ENCODE measurements at places on chromosomes 11 and 22. TPM values are rescaled to one million over a fixed set of nuclear protein-coding genes. Genes with fewer than 3 reads are reported as not detected.

DNA sequence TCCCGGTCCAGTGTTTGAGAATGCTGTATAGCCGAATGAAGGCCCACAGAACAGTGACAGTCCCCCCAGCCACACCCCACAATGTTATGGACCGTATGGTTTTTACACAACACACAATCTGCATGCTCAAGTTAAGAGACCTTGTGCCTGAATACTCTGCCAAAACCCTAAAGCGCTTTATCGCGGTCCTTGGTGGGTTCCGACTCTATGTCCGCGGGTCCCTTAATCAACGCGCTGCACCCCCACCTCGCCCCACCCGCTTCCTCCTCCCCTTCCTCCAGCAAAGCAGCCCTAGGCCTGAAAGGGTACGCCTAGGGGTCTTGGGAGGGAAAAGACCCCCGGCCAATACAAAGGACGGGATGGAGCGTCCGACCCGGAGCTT is 442 bp downstream of the COPB1 start:
- H3K36me3 ChIP-seq: no peaks in the 10 kb centered on the region
- H3K27me3 ChIP-seq: no peaks in the 10 kb centered on the region
- peak overlapping the region; percentile 71 for H3K4me3 ChIP-seq
- DNase-seq: peak; percentile 21
- peak overlapping the region; percentile 89 for H3K27ac ChIP-seq

DNA sequence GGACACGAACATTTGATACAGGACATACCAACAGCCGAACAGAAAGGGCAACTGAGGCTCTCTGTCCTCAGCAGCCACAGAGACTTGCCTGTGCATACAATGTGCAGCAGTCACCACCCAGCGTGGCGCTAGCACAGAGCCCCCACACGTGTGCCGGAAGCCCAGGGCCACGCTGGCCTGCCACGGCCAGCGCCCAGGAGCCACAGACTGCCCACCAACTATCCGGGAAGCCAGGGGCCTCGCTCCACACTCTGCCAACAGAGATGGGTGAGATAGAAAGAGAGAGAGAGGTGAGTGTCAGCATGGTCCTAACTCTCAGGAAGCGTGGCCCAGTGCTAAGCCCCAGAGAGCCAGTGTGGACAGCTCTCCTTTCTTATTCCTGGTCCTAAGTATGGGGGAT is 11.7 kb downstream of the TMPRSS5 start:
- H3K4me1 ChIP-seq: no peaks in the 10 kb centered on the region
- no peaks in the 10 kb centered on the region for H3K36me3 ChIP-seq
- H3K27me3 ChIP-seq: no peaks in the 10 kb centered on the region
- DNase-seq: no peak

Gene SH3BP1
- 10.9 TPM for total RNA-seq

- no peak for DNase-seq
- no peaks in the 10 kb centered on the region for H3K4me1 ChIP-seq
- H3K27ac ChIP-seq: no peak overlapping the region
Observed at GRCh38 chr11:60303661-60304060, 23.2 kb downstream of the MS4A4A start.

Gene TSSK2
- total RNA-seq: not detected

Gene APOA4
- not detected for total RNA-seq

DNA sequence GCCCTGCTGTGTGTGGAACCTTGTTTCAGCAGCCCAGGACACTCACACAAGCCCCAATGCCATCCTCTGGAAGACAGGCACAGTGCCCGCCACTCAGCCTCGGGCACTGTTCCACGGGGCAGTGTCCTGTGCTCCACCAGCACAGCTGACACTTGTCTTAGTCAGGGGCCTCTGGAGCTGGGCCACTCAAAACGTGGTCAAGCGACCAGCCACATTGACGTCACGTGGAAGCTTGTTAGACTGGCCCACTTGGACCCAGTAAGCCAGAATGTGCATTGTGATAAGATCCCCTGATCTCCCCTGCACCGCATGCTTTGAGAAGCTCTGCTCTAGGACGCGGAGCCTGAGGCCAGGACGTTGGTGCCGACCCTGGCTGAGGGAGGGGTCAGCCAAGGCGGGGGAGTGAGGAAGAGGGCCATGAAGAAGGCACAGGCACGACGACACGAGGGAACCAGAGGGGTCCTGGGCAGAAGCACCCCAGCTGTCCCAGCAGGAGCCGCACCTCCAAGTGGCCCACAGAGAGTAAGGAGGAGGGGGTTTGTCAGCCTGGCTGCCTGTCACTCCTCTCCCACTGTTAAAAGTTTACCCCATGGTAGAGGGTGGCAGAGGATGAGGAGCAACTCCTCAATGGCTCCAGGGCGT is 64.6 kb downstream of the LINC01488 start:
- no peak for DNase-seq
- no peak overlapping the region for H3K27ac ChIP-seq
- no peaks in the 10 kb centered on the region for H3K4me1 ChIP-seq
- H3K4me3 ChIP-seq: no peak overlapping the region
- no peaks in the 10 kb centered on the region for H3K27me3 ChIP-seq

DNA sequence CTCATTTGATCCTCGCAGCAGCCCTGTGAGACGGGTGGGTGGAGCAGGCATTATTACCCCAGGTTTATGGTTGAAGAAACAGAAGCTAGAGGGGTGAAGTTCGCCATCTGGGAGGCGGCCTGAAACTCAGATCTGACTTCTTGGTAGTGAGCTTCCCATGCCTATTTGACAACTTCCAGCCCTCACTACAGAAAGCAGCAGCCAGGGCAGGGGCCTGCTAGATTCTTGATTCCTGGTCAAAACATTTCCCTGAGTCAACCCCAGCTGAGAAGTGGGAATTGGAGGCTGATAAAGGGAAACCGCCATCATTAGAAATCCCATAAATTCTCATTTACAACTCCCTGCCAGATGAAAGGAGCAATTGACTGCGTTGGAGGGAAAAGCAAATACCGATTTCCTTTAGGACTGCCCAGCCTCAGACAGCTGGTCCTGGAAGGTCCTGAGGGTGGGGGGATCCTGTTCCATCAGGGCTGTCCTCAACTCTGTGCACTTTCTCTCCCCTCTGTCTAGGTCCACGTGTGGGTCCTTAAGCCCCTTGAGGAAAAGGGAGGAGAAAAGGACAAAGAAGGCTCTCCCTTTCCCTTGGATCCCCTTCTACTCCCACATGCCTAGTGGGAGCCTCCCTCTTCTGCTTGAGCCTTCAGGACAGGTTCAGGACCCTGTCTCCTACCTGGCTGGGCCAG is 10.2 kb upstream of the NECTIN1 start:
- DNase-seq: no peak
- H3K27me3 ChIP-seq: no peaks in the 10 kb centered on the region

Gene MAPK8IP2
- total RNA-seq: 23.6 TPM

DNA sequence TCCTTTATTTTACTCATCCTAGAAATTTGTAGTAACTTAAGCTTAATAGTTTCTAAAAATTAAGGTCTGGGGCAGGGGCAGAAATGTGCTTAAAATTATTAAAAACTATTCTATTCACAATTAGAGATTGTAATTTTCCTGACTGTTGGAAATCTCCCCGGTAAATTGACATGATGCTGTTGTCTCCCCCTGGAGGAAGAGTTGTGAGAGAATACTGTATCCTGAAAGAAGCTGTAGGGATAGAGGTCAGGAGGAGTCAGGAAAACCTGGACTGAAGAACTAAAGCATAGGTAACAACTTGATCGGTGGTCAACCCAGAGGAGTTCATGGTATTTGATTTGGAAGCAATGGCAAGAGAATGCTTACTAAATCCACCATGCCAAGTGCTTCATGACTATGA is 16.2 kb upstream of the ESAM start:
- H3K4me3 ChIP-seq: no peak overlapping the region
- H3K4me1 ChIP-seq: no peaks in the 10 kb centered on the region
- no peak overlapping the region for H3K27ac ChIP-seq
- DNase-seq: no peak
- H3K27me3 ChIP-seq: no peaks in the 10 kb centered on the region

GRCh38 chr22:29102300-29102699 is 29.5 kb downstream of the KREMEN1 start:
- H3K4me3 ChIP-seq: no peak overlapping the region
- no peak for DNase-seq
- no peak overlapping the region for H3K27ac ChIP-seq
- no peaks in the 10 kb centered on the region for H3K27me3 ChIP-seq

Gene SMIM35
- 0.09 TPM for total RNA-seq

Gene TSGA10IP
- not detected for total RNA-seq

DNA sequence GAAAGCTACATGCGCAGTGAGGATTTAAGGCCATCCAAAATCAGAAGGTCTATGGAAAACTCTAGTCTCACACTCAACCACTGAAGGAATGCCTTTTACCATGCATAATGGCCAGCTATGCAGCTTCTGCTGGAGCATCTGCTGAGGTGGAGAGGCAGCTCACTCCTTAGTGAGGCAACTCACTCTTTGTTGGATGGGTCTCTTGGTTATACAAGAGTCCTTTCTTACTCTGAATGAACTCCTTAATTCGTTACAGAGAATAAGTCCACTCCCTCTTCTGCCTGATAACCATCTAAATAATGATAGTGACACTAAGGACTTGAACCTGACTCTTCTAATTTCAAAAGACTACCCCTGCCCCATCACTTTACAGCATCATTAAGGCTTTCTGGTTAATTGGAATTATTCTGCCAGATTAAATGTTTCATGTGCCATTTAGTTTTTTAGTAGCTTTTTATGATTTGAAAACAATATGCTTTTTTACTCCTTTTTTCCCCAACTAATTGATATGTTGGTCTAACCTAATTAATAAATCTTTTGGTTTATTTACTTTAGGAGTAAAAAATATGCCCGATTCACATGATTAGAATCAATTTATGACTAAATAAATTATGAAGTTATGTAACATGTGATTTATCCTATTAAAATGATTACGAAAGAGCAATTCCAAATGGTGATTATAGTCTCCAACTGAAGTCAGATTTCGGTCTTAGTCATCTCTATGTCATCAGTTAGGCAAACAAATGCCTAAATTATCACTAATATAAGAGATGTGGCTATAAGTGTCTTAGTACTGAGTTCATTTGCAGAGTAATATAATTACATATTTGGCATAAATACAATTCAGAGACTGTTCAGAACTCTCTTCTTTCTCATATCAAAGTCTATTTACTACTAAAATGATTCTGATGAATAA is 286.7 kb upstream of the CCDC90B start:
- no peaks in the 10 kb centered on the region for H3K27me3 ChIP-seq
- H3K4me1 ChIP-seq: no peaks in the 10 kb centered on the region
- no peak for DNase-seq
- H3K4me3 ChIP-seq: no peak overlapping the region
- H3K27ac ChIP-seq: no peak overlapping the region

DNA sequence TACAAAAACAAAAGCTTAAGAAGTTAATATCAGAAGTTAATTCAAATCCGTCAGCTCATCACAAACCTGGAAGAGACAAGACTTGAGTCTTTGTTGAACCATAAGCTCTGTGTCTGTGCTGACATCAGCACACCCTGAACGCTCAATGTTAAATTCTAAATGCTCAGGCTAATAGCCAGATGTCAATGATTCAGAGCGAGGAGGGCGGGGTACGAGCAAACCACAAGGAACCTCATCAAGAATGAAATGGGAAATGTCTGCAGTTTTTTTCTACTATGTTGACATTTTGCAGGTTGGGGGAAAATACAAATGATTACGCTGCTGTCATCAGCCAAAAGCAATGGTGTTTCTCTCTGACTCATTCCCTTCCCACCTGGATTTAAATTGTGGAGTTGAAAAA is 1057.2 kb downstream of the NTM start:
- no peak for DNase-seq
- no peaks in the 10 kb centered on the region for H3K36me3 ChIP-seq
- no peaks in the 10 kb centered on the region for H3K27me3 ChIP-seq
- no peak overlapping the region for H3K27ac ChIP-seq

DNA sequence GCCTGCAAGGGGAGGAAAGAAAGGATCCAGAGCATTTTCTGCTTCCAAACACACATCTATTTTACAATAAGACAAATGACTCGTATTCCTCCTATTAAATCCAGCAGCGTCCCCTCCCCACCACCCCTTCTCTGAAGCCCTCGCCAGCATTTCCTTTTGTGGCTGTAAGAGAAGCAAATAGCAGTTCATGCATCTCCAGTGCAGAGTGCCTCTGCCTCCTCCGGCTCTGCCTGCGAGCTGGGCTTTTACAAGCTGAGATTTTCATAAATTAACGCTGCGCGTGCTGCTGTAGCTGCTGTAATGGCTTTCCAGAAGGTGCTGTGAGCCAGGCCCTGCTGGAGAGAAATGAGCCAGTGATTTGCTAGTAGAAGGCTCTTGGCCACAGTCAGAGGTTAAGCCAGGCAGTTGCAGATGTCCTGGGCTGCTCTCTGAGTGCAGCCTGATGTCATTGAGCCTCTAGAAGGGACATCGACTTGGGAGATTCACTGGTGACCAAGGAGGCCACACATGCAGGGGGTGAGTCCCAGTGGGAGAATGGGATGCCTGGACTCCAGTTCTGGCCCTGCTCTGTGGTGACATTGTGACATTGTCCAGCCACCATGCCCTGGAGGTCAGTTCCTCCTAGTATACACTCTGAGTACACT is 134.5 kb upstream of the NAV2 start:
- peaks cover 9% of the 10 kb centered on the region for H3K4me1 ChIP-seq
- DNase-seq: peak; percentile 58
- H3K36me3 ChIP-seq: no peaks in the 10 kb centered on the region
- no peak overlapping the region for H3K4me3 ChIP-seq

Gene OPCML
- 0.34 TPM for total RNA-seq

DNA sequence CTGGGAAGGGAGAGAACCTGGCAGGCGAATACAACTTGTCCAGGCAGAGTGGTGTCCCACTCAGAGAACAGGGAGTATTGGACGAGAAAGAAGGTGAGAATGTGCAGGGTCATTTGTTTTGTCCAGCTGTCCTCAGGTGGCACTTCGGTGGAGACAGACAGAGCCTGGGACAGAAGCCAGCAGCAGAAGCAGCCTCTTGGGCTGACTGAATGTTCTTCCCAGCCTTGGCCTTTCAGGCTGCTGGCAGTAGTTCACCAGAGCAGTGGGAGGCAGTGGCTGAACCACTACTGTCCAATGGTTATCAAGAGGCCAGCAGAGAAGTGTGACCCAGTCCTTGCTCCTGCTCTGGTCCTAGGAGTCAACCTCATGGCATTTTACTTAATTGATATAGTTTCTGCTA is 331.1 kb upstream of the NARS2 start:
- no peaks in the 10 kb centered on the region for H3K4me1 ChIP-seq
- DNase-seq: no peak
- H3K36me3 ChIP-seq: no peaks in the 10 kb centered on the region
- H3K4me3 ChIP-seq: no peak overlapping the region

DNA sequence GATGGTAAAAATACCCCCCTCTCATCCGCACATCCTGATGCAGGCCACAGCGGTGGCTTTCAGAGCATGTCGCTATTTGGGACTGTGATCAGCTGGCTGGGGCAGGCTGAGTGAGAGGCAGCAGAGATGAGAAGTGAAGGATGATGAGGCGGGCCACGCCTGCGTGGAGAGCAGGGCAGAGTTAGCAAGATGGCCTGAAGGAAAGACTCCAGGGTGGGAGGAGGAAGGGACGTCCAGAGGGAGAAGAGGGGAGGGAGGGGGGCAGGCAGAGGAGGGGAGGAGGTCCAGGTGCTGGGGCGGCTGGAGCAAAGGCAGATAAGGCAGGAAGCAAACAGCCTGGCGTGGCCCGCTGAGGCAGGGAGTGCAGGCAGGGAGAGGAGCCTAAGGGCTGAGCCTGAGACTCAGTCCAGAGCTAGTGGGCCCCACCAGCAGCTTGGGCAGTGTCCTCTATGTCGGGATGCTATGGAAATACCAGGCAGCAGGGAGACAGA is 29.1 kb downstream of the LRFN4 start:
- DNase-seq: no peak
- no peaks in the 10 kb centered on the region for H3K36me3 ChIP-seq
- H3K4me3 ChIP-seq: no peak overlapping the region
- no peaks in the 10 kb centered on the region for H3K27me3 ChIP-seq

- peaks cover 11% of the 10 kb centered on the region for H3K4me1 ChIP-seq
- no peaks in the 10 kb centered on the region for H3K36me3 ChIP-seq
- H3K4me3 ChIP-seq: no peak overlapping the region
Observed at GRCh38 chr22:23072911-23073491, 2.7 kb downstream of the GNAZ start.

Gene LRFN4
- total RNA-seq: 17.3 TPM

Gene CTTN
- 208 TPM for total RNA-seq

Gene PNPLA5
- not detected for total RNA-seq

Gene MS4A3
- not detected for total RNA-seq

Gene ZBTB3
- 19.1 TPM for total RNA-seq

All from prostate gland (tissue), 2 donors.